ENCODE measurements at places on chromosomes 7 and 10. TPM values are rescaled to one million over a fixed set of nuclear protein-coding genes. Genes with fewer than 3 reads are reported as not detected.

The FGFBP3 gene
- total RNA-seq: 0.74 TPM

The EPHA1 gene
- 51.3 TPM for total RNA-seq

The GHRHR gene
- not detected for total RNA-seq

The PSMA2 gene
- 46.9 TPM for total RNA-seq

The NPC1L1 gene
- 0.49 TPM for total RNA-seq

The HSPA14 gene
- total RNA-seq: 8.3 TPM

The ZNF503 gene
- 24.6 TPM for total RNA-seq

DNA sequence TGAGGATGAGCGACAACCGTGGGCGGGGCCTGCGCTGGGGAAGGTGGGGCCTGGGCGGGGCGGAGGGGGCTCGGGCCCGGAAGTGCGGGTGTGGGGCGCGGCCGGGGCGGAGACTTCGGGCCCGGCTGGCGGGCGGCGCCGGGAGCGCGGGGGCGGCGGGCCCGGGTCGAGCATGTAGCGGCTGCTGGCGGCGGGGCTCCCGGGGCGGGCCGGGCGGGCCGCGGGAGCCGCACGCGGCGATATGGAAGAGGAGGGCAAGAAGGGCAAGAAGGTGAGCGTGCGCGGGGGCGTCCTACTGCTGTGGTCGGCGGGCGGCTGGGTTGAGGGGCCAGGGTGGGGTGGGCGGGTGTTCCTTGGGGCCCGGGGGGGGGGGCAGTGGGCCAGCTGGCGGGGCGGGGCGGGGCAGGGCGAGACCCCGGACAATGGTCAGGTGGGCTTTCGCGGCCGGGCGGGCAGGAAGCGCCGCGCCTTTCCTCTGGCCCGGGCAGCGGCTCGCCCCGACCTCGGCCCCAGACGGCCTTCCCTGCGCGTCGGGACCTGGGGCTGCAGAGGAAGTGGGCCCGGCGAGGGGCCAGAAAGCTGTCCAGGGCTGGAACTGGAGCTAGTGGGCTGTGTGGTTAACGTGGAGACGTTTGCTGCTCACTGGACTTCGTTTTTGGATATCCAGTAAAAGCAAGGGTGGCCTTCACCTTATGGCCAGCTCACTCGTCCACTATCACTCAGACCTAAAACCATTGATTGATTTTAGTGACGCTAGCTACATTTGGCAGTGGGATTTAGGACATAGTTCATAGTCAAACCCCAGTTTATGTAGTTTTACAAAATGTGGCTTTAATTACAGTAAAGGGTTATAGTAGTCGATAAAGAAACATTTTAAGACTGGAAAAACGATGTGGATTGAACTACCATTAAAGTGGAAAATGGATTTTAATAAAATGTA is at the start of gene CCM2:
CCM2 (plus strand) TSS at position 109 of the 940 bp plus-strand sequence; CDS start at position 242, 133 bp downstream.
- no peak for DNase-seq
- peak within 1 kb of the TSS; percentile 91 for H3K4me3 ChIP-seq
- H3K4me1 ChIP-seq: peaks cover 30% of the 10 kb centered on the region
- no peaks in the 10 kb centered on the region for H3K27me3 ChIP-seq
- H3K36me3 ChIP-seq: no peaks in the 10 kb centered on the region
- peak within 1 kb of the TSS; percentile 92 for H3K27ac ChIP-seq

- H3K4me3 ChIP-seq: no peak overlapping the region
- no peak overlapping the region for H3K27ac ChIP-seq
- no peaks in the 10 kb centered on the region for H3K4me1 ChIP-seq
- H3K36me3 ChIP-seq: no peaks in the 10 kb centered on the region
- no peaks in the 10 kb centered on the region for H3K27me3 ChIP-seq
- DNase-seq: no peak
Observed at GRCh38 chr10:32600317-32600716, 154.4 kb downstream of the CCDC7 start.

DNA sequence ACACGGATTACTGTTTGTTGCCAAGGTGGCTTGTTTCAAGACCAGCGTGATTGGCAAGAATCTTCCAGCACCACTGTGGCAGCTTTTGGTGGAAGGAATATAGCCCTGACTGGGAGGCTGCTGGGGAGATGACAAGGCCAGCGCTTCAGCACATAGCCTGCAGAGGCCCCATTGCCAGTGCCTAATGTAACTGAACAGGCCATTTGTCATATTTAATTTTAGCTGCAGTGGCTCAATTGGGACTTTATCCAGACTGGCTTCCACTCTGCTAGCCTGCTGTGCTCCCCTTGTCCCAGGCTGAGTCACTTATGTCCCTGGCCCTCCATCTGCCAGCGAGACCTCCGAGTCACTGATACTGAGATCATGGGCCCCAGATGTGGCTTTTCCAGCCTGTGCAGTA is 483.1 kb downstream of the GALNT17 start:
- no peak for DNase-seq
- H3K36me3 ChIP-seq: no peaks in the 10 kb centered on the region
- no peak overlapping the region for H3K4me3 ChIP-seq

- H3K27me3 ChIP-seq: no peaks in the 10 kb centered on the region
- peaks cover 20% of the 10 kb centered on the region for H3K4me1 ChIP-seq
- no peaks in the 10 kb centered on the region for H3K36me3 ChIP-seq
- H3K4me3 ChIP-seq: no peak overlapping the region
Observed at GRCh38 chr7:132399367-132399766, 176.9 kb downstream of the PLXNA4 start.

DNA sequence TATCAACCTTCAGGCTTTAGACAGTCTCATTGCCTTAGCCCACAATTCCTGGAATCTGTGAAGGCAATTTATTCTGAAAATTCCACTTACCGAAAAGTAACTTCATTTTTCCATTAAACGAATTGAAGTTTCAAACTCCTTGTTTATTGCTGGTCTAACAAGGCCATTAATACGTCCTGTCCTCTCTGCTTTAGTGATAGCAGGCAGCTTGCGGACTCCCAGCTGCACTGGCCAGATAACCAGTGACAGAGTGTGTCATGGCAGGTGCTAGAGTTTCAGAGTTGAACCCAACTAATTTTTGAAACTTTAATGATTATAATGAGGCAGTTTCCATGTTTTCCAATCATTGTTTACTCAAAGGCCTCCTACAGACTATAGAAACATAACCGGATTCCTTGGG is 31.1 kb downstream of the LOXL4 start:
- H3K4me1 ChIP-seq: no peaks in the 10 kb centered on the region
- H3K27me3 ChIP-seq: no peaks in the 10 kb centered on the region
- H3K36me3 ChIP-seq: peaks cover 38% of the 10 kb centered on the region
- no peak for DNase-seq
- H3K27ac ChIP-seq: no peak overlapping the region

- H3K27ac ChIP-seq: peak overlapping the region; percentile 13
- no peak for DNase-seq
Observed at GRCh38 chr10:8061274-8062211, 7.1 kb downstream of the GATA3 start.

DNA sequence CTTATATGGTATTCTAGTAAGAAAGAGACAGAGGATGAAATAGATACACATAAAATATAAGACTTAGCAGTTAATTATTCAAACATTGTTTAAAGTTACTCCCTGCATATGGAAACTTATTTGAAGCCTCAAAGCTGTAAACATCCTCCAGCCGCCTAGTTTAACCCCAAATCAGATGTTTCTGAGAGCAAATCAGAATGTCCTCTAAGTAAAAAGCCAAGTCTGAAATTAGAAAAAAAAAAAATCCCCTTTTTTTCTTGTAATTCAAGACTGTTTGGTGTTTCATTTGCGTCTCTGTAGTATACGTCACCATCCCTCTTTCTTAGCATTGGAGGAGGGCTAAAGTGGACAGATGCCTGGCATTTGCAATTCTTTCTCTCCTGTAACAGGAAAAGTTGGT is 46.4 kb downstream of the TMEM26 start:
- no peaks in the 10 kb centered on the region for H3K27me3 ChIP-seq
- H3K27ac ChIP-seq: no peak overlapping the region
- DNase-seq: no peak
- no peaks in the 10 kb centered on the region for H3K4me1 ChIP-seq
- H3K36me3 ChIP-seq: no peaks in the 10 kb centered on the region
- H3K4me3 ChIP-seq: no peak overlapping the region

GRCh38 chr7:76292213-76292573 is 10.3 kb upstream of the HSPB1 start:
- peak overlapping the region; percentile 100 for H3K27ac ChIP-seq
- peaks cover 64% of the 10 kb centered on the region for H3K4me1 ChIP-seq
- peak overlapping the region; percentile 29 for H3K4me3 ChIP-seq
- no peaks in the 10 kb centered on the region for H3K27me3 ChIP-seq
- DNase-seq: no peak
- no peaks in the 10 kb centered on the region for H3K36me3 ChIP-seq

DNA sequence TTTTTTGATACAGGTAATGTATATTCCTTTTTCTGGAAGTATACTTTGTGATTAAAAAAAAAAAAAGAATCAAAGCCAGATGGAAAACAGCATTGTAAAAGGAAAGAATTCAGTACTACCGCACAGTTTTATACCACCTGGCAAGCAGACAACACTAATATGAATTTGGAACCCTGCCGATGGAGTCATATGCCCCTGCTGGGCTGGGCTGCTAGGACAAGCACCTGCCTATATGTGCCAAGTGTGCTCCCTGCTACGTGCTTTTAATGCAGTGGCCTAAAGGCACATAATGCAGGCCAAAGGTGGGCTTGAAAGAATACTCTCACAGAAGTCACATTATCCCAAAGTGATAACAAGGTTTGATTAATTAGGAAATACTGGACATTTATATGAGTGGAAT is 29.8 kb upstream of the WAC start:
- no peaks in the 10 kb centered on the region for H3K27me3 ChIP-seq
- no peak overlapping the region for H3K27ac ChIP-seq
- H3K4me3 ChIP-seq: no peak overlapping the region
- no peak for DNase-seq

- peak; percentile 77 for DNase-seq
- no peaks in the 10 kb centered on the region for H3K36me3 ChIP-seq
- H3K27ac ChIP-seq: peak overlapping the region; percentile 72
- H3K27me3 ChIP-seq: no peaks in the 10 kb centered on the region
- no peak overlapping the region for H3K4me3 ChIP-seq
- H3K4me1 ChIP-seq: peaks cover 49% of the 10 kb centered on the region
Observed at GRCh38 chr10:43867113-43867512, 218.4 kb upstream of the ZNF32 start.

DNA sequence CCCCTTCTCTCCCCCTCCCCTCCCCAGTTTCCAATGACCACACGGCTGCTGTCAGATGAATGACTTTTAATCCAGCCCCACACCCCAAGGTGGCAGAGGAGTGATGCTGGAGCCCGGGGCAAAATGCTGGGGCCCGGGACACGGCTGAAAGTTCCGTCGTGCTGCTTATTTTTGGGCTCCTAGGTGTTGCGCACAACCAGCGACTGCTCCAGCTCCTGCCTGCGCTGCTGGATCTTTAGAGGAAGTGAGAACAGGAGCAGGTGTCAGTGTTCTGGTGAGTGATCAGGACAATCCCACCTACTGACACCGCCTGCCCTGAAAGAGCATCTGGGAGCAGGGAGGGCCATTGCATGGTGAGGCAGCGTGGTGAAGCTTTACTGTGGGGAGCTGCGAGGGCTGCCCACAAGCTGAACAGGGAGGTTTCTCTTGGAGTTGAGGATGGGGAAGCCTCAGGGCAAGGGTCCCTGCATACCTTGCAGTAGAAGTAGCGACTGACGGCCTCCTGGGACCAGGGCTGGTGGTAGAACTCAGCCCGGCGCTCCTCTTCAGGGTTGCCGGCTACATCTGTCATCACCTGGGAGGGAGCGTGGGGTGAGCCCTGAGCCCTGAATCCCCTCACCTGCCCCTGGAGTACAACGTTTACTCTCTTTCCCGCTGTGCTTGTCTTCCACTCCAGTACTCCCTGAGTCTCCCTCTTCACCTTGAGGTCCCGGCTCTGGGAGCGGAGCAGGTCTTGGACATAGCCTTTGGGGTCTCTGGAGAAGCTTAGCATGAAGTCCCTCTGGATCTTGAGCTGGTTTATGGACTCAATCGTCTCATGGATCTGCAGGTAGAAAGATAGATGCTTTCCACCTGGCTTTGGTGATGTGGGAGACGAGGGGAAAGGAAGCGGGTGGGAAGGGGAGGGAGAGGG is 6.9 kb downstream of the CHPF2 start:
- no peak overlapping the region for H3K27ac ChIP-seq
- DNase-seq: no peak
- no peak overlapping the region for H3K4me3 ChIP-seq
- no peaks in the 10 kb centered on the region for H3K27me3 ChIP-seq

- peaks cover 13% of the 10 kb centered on the region for H3K4me1 ChIP-seq
- no peak overlapping the region for H3K4me3 ChIP-seq
- no peak for DNase-seq
- H3K27ac ChIP-seq: no peak overlapping the region
- no peaks in the 10 kb centered on the region for H3K27me3 ChIP-seq
Observed at GRCh38 chr10:13839430-13839990, 252.7 kb downstream of the PRPF18 start.

GRCh38 chr10:84214612-84215235 is 10.6 kb downstream of the LRIT2 start:
- no peaks in the 10 kb centered on the region for H3K27me3 ChIP-seq
- no peaks in the 10 kb centered on the region for H3K36me3 ChIP-seq
- H3K4me3 ChIP-seq: no peak overlapping the region
- no peak for DNase-seq

DNA sequence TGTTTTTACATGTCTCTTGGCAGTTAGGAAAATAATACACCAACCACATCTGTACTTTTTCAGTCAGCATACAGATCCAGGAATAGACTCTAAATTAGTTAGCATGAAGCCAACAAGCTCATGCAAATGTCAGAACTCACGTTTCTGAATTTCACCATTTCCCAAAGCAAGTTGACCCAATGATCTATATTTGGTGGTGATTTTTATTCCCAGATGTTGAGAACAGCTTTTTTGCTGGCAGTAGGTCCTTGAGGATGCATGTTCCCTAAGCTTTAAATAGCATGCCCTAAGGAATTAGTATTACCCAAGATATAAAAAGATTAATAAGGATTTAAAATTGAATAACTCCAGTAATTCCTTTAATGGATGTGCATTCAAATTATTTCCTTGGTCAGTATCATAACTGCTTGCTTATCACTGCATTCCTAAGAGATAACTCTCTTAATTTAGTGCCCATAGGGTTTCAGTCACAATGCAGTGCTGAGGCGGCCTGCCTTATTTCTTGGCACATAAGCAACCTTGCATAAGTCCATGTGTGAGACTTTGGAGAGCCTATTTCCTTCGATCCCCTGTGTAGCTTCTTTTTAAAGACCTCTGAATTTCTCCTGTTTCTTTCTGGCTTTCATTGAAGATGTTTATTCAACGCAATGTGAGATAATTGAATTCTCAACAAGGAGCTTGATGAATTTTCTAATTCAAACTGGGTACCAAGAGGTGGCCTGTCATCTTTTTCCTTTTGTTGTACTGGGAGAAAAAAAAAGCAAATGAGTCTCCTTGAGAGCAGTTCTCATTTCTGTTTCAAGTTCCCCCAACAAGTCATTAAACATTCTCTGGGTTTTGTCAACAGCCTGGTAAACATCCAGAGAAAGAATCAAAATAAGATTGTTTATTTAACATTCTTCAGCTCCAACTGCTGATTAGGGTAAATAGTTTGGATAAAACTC is 135.3 kb upstream of the MEOX2 start:
- no peaks in the 10 kb centered on the region for H3K4me1 ChIP-seq
- DNase-seq: no peak
- H3K27me3 ChIP-seq: no peaks in the 10 kb centered on the region
- no peak overlapping the region for H3K27ac ChIP-seq
- H3K36me3 ChIP-seq: no peaks in the 10 kb centered on the region

- no peak overlapping the region for H3K27ac ChIP-seq
- H3K36me3 ChIP-seq: no peaks in the 10 kb centered on the region
- no peak overlapping the region for H3K4me3 ChIP-seq
- peaks cover 19% of the 10 kb centered on the region for H3K4me1 ChIP-seq
- no peak for DNase-seq
Observed at GRCh38 chr10:31942892-31943291, 14.3 kb upstream of the ARHGAP12 start.

Data from vagina (tissue), 2 donors.